ENCODE measurements at places on chromosomes 11 and 22.
A peak's percentile ranks its signal among the peaks of the same experiment; 100 is the strongest.

GRCh38 chr22:40972587-40972986, 21.4 kb downstream of the RBX1 start:
- DNase-seq, result no peak

DNA sequence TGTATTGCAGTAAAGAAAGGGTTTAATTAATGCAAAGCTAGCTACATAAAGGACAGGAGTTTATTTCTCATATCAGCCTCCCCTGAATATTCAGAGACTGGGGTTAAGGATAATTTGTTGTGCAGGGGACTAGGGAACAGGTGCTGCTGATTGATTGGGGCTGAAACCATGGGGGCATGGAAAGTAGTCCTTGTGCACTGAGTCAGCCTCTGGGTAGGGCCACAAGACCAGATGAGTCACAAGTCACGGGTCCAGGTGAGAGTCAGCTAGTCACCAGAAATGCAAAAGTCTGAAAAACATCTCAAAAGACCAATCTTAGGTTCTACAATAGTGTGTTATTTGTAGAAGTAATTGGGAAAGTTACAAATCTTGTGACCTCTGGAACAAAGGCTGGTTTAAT, 32.9 kb upstream of the SYT13 start:
- no peak for DNase-seq

- no peak for DNase-seq
Measured at GRCh38 chr11:110530900-110531741, 101.4 kb downstream of the FDX1 start.

GRCh38 chr11:93494357-93494756, 48.8 kb downstream of the SMCO4 start:
- DNase-seq, result peak; percentile 44

DNA sequence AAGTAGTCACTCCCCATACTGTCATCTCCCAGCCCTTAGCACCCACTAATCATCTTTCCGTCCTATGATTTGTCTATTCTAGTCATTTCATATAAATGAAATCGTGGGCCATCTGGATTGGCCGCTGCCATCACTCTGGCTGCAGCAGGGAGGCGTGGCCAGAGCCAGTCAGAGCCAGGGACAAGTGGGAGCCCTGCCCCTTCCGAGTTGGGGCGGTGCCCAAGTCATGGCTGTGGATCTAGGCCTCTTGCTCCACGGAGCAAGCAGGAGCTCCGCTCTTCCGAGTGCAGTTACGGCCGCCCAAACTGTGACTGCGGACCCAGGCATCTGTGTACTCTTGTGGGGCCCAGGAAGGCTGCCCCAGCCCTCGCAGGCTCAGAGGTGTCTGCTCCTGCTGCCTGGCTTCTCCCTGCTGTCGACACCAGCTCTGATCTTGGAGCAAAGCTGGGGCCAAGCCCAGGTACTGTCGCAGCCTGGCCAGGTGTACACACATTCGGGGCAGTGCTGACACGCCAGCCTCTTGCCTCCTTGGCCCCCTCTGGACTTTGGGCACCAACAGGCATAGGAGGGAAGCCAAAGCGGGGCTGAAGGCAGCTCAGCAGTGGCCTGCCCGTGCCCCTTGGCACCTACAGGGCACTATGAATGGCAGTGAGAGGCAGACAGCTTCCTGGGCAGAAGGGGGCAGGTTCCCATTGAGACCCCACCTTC, 8.4 kb downstream of the MRPL48 start:
- DNase-seq, result no peak

DNA sequence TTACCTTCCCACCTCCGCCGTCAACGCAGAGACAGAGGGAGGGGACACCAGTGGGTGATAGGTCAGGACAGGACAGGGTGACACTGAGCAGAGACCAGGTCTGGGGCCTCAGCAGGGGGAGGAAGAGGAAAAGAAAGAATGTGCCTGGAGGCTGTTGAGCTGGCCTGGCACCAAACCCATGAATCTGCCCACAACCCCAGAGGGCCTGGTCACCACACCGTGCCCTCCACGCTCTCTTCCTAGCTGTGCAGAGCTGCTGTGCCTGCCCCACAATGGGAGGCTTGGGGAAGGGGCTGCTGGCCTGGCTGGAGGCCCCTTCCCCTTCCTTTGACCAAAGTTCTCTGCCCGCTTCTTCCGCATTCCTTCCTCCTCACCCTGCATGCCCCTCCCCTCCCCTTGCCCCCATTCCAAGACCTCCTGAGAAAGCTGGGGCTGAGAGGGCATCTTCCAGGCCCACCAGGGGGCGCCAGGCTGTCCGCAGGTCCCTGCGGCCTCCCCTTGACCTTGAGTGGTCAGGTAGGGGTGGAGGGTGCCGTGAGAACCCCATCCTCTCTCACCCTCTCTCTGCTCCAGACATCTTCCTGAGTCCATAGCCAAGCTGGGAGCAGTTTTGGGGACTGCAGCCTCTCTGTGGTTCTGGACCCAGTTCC, 11.0 kb upstream of the CACNA1I start:
- DNase-seq, result no peak

DNA sequence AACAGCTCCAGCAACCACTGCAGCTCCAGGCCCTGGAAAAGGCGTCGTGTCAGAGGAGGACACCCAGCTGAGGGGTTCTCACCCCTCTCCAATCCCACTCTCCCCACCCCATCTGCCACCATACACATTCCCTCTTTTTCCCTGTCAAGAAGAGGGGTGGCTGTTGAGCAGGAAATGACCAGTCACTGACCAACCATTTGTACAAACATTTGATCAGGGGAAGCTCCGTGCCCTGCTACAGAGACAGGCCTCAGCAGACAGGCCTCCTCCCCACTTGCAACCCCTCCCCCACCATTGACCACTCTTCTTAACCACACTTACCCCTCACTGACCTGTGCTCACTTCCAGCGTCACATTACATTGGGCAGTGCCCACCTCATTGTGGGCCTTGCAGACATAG, 2.3 kb upstream of the VSIG2 start:
- DNase-seq, result no peak

- no peak for DNase-seq
Measured at GRCh38 chr11:35404388-35404775, 15.0 kb downstream of the SLC1A2 start.

DNA sequence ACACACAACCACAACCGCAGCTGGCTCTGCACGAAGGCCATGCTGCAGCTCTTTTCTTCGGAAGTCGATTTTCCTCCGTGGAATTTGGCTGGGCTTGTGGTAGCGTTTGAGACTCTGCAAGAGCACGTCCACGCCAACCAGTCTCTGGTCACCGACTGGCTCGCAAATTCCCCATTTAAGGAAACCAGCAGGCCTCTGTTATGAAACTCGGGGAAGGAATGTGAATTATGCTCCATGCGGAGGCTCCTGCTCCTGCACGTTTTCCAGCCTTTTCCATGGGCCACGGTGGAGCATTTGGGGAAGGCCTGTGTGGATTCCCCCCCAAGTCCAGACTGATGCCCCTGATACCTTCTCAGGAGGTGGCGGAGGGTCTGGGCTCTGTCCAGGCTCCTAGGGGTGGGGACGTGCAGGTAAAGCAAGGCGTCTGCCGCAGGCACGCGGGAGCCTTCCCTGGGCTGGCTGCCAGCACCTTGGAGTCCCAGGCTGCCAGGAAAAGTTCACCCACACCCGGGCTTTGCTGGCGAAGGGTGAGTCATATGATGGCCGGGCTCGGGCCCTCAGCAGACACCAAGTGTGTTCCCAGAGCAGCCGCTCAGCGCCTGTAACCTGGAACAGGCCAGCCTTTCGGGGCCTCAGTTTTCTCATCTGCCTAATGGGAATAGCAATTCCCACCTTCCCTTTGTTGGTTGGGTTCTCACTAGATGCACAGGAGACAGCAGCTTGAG, 41.9 kb downstream of the LRP5 start:
- DNase-seq, result peak; percentile 88

DNA sequence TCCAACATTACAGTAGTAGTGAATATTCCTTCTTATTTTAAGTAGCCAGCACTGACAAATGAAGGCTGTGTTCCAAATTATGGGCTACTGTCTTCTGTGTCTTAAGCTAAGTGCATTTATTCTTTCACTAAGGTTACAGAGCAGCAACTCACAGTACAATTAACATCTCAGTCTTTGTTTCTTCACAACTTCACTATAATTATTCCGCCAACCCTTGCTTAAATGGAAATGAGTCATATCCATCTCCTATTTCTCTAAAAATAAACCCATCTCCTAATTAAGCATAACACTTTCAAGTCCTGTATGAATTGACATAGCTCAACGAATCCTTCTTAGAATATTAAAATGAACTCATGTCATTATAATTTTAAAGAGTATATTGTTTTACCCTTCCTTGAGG, 6.7 kb downstream of the ETS1 start:
- no peak for DNase-seq

- DNase-seq, result peak; percentile 72
Measured at GRCh38 chr11:27786331-27786730, 86.1 kb upstream of the BDNF start.

- no peak for DNase-seq
Measured at GRCh38 chr11:111361874-111362273, 17.2 kb downstream of the POU2AF1 start.

GRCh38 chr22:32636884-32637283, 162.3 kb downstream of the FBXO7 start:
- no peak for DNase-seq

DNA sequence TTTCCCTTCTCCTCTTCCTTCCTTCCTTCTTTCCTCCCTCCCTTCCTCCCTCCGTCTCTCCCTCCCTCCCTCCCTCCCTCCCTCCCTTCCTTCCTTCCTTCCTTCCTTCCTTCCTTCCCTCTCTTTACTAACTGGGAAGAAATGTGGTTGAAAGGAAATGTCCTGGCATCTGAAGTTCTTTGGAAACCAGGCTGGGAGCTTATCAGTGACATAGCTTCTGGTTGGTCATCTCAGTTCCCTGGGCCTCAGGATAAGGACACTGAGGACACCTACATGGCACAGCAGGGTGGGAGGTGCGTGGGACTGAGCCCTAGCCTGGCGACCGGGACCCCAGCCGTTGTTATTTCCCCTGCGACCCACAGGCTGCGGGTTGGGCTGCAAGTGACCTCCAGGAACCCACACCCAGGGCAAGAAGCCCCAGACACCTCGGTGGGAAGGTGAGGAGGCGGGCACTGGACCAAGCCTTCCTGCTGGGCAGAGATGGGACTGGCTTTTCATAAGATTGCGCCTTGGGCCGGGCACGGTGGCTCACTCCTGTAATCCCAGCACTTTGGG, 1486.5 kb downstream of the TBC1D22A start:
- DNase-seq, result no peak

DNA sequence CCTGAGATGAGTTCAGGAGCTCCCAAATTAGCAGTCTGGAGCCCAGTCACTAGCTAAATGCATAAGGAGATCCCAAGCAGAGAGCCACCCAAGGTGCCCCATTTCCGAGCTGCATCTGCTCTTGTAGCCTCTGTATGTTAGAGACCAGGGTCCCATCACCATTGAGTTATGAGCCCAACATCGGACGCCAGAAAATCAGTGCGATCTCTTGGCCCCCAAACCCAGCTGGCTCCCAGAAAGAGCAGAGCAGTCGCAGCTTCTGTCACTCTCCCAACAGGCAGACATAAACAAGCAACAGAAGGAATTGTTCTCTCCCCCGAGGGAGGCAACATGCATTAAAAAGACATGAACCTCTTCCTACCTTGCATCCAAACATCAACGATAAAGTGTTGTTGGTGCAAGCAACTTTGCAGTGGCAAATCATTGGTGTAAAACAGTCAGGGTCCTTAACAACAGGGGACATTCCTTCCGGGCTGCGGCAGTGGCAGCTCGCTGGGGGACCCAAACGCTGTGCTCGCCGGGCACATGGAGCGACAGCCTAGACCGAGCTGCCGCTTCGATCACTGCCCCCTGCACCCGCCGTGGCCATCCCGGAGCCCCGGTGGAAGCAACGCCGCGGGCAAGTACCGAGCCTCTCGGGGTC, 907.1 kb downstream of the DLG2 start:
- DNase-seq, result no peak

DNA sequence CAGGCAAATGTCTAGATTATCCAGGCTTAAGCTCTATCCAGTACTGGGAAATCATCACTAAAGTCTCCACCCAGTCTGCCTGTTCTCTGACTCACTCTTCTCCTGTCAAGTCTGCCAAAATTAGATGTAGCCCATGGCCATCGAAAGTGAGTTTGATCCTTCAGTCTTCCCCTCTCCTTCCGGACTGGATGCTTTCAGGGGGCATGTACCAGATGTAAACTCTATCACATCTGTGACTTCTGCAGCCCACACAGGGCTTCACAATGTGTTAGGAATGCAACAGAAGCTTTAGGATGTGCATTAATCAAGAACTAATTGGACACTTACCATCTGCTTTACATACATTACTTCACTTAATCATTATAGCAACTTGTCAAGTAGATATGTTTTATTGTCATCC, 12.3 kb downstream of the ME3 start:
- DNase-seq, result no peak

Data from stromal cell of bone marrow (primary cell).